ENCODE measurements at places on chromosomes 7 and 10. TPM values are rescaled to one million over a fixed set of nuclear protein-coding genes. Genes with fewer than 3 reads are reported as not detected.

The TMEM130 gene
- 8.9 TPM for total RNA-seq

The LBX1 gene
- total RNA-seq = not detected

The OR2A5 gene
- total RNA-seq = not detected

The SORCS1 gene
- 1.1 TPM for total RNA-seq

The TRIM50 gene
- total RNA-seq = not detected

The ADAMTS14 gene
- 30.2 TPM for total RNA-seq

The GOLGA7B gene
- total RNA-seq = not detected

The RNF32 gene
- 2.7 TPM for total RNA-seq

The LRIT1 gene
- total RNA-seq = not detected

The TAS2R4 gene
- total RNA-seq = 1.1 TPM

The OGA gene
- 106 TPM for total RNA-seq

The FXYD4 gene
- total RNA-seq = not detected

The FAM180A gene
- not detected for total RNA-seq

The PODXL gene
- total RNA-seq = 29.9 TPM

The AGR2 gene
- not detected for total RNA-seq

The CPA2 gene
- not detected for total RNA-seq

The ITPRID1 gene
- not detected for total RNA-seq

The AGAP9 gene
- 6.5 TPM for total RNA-seq

The PLXDC2 gene
- total RNA-seq = 44.5 TPM

The SLC18A2 gene
- not detected for total RNA-seq

Measured in astrocyte (in vitro differentiated cells and primary cell).